ENCODE measurements at places on chromosomes 7 and 10.

DNA sequence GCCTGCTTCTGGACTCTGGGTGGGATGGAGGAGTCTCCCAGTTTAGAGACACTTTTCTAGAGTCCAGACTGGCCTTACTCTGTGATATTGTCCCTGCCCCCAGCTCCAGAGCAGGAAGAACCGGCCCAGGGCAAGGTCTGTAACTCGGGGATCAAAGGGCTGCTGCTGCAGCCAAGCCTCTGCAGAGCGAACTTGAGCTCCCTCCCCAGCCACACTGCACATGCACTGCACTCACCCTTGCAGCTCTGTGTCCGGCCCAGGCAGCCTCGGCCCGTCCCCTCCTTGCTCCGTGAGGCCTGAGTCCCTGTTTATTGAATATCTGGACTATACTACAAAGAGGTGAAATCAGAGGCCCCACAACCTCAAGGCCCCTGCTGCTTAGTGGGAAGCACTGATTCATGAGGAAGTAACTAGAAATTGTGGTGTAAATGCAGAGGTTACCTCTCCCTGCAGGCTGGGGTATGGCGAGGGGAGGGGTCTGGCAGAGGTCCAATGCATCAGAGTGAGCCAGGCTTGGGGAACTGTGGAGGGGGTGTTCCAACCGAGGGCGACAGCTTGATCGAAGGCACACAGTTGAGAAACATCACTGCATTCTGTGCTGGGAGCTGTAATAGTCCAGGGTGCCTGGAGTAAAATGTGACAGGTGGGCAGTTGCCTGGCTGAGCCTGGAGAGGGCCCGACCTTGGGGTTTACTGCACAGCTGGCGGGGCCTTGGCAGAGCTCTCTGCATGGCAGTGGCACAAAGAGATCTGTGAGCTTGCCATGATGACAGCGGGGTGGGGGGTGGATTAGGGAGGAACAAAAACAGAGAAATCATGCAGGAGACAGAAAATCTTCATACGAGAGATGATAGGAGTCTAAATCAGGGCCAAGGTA lies 49.1 kb downstream of the AOC1 start:
- DNase-seq, result peak; percentile 76

- DNase-seq, result no peak
Observed at GRCh38 chr10:46326971-46327370, 40.2 kb downstream of the ANTXRL start.

- DNase-seq, result no peak
Observed at GRCh38 chr10:91907914-91908336, 1.4 kb downstream of the FGFBP3 start.

DNA sequence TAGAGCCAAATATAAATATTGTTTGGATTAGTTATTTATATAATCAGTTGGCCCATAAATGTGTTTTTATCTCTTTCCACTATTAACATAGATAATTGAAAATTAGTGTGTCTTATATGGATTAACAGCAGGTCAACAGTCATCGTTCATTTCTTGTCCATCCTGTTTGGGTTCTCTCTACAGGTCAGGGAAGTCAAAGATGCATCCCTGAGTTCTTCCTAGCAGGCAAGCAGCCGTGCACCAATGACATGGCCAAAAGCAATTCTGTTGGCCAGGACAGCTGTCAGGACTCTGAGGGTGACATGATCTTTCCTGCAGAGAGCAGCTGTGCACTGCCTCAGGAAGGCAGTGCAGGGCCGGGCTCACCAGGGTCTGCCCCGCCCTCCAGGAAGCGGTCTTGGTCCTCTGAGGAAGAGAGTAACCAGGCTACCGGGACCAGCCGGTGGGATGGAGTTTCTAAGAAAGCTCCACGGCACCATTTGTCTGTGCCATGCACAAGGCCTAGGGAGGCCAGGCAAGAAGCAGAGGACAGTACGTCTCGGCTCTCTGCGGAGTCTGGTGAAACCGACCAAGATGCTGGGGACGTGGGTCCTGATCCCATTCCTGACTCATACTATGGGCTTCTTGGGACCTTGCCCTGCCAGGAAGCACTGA lies 15.9 kb downstream of the FBH1 start:
- DNase-seq, result peak; percentile 30

DNA sequence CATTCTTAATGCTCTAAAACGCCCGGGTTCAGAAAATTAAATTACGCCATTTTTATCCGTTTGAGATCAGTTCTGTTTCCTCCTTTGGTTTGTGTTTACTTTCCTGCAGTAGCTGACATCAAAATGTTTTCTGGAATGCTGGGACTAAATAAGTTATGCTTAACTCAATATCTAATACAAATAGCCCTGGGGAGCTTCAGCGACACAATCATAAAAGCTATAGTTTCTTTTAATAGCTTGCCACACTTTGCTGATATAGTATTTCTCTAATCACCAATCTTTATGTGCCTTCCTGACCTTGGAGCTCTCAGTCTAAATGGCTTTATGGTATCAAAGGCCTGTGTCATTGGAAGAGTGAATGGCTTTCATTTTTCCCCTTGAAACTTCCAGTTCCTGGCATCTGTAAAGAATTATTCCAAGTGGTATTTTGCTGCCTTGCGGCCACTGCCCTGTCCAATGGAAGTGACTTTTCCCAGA lies 202.7 kb downstream of the HDAC9 start:
- DNase-seq, result no peak

Measured in transverse colon (tissue), 4 donors.